ENCODE measurements at places on chromosomes 4 and X.

GRCh38 chr4:156408749-156409148 lies 455.1 kb upstream of the CTSO start:
- DNase-seq, result no peak

DNA sequence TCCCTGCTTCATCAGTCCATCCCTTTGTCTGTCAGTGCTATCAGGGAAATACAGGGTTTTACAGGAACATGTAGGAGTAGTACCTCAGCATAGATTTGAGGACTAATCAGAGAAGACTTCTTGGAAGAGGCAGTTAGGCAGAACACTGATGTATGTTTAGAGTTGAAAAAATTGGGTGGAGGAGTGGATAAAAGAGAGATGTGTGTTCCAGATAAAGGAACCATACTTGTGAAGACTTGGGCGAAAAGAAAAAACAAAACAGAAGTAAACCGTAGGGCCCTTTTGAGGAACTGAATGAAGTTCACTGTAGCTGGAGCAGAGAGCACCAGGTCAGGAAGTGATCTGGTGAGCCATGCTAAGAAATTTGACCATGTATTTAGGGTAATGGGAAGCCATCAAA lies 32.3 kb downstream of the AFF1 start:
- no peak for DNase-seq

DNA sequence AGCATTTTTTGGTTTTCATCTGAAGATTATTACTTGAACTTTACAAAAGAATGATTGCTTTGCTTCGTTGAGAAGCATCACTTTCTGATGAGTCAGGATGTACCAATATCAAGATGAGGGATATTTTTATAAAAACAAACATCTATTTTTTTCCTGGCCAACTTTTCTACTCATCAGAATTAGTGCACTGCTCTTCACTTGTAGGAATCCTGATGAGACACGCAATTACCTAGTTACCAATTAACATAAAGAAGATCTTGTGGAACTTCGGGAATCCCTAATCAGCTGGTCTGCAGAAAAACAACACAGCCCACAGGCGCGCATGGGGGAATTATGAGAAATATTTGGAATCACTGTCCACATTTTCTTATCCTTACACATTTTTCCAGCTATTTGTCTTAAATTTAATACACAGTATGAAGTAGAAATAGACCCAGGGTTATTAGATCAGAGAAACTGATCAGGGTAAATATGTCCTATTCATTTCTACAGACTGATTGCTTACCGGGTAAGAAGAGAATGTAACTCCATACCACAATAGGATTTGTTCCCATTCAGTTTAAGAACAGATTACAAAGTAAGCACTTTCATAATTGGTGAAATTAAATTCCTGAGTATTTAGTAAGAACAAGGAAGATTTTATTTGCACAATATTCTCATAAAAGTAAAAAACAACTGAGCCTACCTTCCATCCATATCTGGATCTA lies 50.9 kb downstream of the MFAP3L start:
- no peak for DNase-seq

- no peak for DNase-seq
These were observed 38.3 kb downstream of the LHFPL1 start for GRCh38 chrX:112641449-112641848.

GRCh38 chr4:64682946-64683345 lies 273.7 kb upstream of the TECRL start:
- DNase-seq, result no peak

DNA sequence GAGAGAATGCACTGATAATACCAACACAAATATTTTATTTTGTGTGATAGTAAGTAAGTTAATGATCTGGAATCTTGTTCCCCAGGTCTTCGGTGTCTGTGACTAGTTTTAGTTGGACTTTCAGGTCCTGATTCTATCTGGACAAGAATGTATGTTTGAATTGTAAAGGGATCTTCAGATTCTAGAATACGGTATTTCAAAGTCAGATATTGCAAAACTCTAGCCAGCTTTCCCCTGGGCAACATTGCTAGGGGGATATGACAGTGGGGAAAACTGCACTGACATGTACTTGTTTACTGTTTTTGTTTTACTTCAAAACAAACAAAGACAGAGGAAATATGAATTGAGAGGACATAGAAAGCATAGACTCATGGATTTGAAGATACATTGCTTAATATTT lies 489.0 kb downstream of the FAM133A start:
- DNase-seq, result no peak
